ENCODE measurements at places on chromosomes 1 and 21. TPM values are rescaled to one million over a fixed set of nuclear protein-coding genes. Genes with fewer than 3 reads are reported as not detected.

The GBP6 gene
- 0.23 TPM for total RNA-seq

The OR6N1 gene
- total RNA-seq = not detected

The ARTN gene
- 0.43 TPM for total RNA-seq

The OR2T29 gene
- not detected for total RNA-seq
